CD8-positive, alpha-beta T cell (primary cell): ENCODE measurements at places on chromosomes 6 and 20.

DNA sequence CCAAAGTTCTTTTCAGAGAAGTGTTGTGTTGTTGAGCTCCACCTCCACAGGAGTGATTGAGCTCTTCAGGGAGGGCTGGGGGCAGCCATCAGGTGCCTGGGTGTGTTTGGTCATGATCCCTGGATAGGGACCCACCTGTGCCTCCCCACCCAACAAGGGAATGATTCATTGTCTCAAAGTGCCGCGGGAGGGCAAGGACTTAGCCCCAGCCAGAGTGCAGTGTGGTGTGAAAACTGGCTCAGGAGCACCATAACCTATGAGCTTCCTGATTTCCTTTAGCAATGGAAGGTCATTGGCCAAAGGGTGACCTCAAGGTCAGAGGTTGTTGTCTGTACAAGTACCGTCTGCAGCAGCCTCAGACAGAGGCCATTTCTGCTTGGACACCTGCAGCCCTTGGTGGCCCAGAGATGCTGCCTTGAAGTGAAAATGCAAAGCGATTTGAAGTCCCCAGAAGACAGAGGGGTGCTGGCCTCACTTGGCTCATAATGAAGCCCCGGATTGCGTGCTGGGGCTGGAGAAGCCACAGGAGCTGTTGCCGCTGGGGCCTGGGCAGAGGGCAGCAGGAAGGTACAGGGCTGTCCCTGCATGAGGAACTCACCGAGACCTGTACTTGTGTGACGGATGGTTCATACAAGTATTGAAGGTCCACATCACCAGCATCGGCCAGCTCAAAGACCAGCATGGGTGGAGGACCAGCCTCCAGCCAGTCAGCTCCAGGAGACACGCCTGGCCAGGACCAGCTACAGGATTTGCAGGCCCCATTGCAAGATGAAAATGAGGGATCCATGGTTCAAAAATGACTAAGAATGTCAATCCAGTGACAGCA lies 100.6 kb upstream of the DUSP22 start:
- DNase-seq: no peak

DNA sequence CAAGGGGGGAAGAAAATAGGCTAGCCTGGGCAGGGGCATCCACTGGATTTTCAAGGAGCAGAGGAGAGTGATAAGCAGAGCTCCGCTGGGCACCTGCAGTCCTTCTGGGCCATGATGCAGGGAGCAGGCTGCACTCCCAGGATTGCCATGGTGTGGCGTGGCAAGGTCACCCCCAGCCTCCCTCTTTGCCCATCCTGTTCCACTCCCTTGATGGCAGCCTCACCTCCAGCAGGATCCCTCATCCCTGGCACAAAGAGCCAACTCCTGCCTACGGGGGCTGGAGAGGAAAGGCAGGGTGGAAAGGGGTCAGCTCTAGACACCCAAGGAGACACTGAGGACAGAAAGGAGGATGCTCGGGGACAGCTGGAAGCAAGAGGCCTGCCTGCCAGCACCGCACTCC lies 22.4 kb upstream of the MYMX start:
- DNase-seq: no peak

DNA sequence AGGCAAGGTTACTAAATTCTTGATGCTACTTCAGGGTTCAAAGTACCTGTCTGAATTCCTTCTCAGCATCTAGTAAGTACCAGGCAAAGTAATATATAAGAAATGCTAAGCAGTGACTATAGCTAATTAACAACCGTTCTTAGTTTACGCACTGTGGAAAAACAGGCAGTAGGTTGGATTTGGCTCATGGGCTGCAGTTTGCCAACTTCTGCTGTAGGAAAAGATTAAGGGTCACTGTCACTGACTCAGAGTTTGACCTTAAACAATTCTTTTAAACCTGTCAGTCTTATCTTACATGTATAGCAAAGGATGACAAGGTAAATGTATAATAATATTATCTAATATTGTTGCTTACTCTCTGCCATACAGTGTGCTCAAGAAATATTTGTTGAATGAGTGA lies 42.3 kb downstream of the CTNNBL1 start:
- no peak for DNase-seq

GRCh38 chr6:134389658-134390057 lies 71.7 kb upstream of the SGK1 start:
- DNase-seq: no peak

GRCh38 chr6:141675957-141676356 lies 456.8 kb upstream of the GJE1 start:
- DNase-seq: no peak

DNA sequence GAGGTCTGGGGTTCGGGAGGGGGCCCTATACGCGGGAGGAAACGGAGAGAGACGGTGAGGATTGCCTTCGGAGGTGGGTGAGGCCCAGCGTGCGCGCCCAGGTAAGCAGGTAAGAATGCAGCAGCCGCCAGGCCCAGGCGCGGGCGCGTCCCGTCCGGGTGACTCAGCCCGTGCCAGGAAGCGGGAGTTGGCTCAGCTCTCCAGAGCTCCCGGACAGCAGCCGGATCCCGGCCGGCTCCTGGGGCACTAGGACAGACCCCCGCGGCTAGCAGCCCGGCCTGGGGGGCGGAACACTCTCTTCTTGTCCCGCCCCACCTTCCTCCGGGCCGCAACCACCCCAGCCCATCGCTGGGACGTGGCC lies 1.5 kb upstream of the MDFI start:
- no peak for DNase-seq

DNA sequence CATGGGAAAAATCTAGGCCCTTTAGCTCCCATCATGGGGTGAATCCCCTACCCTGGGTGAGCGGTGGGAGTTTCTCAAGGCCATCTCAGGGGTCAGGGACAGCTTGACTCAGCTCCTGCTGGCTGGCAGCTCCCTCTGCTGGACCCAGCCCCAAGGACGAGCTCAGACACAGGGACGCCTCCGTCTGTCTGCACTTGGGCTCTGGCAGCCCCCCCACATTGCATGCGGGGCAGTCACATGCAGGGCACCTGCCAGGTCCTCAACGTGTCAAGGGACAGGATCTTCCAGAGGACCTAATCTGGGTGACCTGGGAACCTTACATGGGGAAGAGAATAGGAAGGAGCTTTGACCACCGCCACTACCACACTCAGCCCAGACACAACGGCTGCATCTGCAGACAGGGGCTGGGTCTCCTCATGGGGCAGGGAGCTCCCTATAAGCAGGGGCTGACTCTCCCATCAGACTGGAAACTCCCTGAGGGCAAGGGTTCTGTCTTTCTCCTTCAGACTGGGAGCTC lies 173.4 kb downstream of the MRPL14 start:
- no peak for DNase-seq

GRCh38 chr6:161135695-161136591 lies 137.9 kb downstream of the AGPAT4 start:
- no peak for DNase-seq

GRCh38 chr20:43711098-43711654 lies 15.6 kb downstream of the GTSF1L start:
- DNase-seq: no peak

GRCh38 chr6:88519301-88520016 lies 353.3 kb upstream of the CNR1 start:
- no peak for DNase-seq

- no peak for DNase-seq
These were observed 27.3 kb downstream of the DTD1 start for GRCh38 chr20:18615020-18615650.

GRCh38 chr20:62922451-62922921 lies 3.8 kb downstream of the DIDO1 start:
- peak; percentile 66 for DNase-seq

- no peak for DNase-seq
These were observed 37.7 kb upstream of the SLC4A11 start for GRCh38 chr20:3276680-3277015.

- no peak for DNase-seq
These were observed 121.7 kb downstream of the NKAIN2 start for GRCh38 chr6:123925350-123925749.

GRCh38 chr20:36745234-36745926 lies 510 bp downstream of the NDRG3 start:
- no peak for DNase-seq

- DNase-seq: no peak
These were observed 48.1 kb downstream of the PSMG4 start for GRCh38 chr6:3306848-3307247.

- DNase-seq: no peak
These were observed 61.3 kb downstream of the ZDHHC14 start for GRCh38 chr6:157442291-157442690.

GRCh38 chr6:34657307-34657978 lies 39.1 kb downstream of the ILRUN start:
- DNase-seq: no peak

- no peak for DNase-seq
These were observed 25.8 kb upstream of the NRSN1 start for GRCh38 chr6:24100024-24100769.

DNA sequence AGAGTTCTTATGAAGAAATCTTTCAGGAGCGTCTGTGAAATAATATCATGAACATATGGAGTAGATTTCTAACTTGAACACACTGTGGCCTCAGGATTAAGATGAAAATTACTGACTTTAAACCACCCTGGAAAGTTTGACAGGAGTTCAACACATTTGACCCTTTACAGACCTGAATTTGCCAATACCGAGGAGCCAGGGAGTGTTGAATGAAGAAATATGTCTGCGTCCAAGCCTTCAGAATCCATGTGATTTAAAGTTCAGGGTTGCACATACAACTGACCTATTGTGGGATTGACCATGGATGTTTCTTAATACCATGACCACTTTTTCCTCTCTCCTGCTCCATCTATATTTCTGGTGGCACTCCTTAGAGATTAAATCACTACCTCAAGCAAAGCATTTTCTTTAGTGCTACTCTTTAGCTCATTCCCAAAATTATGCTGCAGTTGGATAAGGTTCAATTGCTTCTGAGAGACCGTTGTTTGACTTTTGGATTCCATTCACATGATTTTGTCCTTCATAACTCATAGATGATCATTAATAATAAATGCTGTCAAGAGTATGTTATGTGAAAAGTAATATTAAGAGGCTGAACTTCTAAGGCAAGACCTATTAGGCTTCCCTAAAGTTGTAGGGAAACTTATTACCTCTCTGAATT lies 57.4 kb downstream of the PRL start:
- no peak for DNase-seq

GRCh38 chr20:1203630-1204029 lies 376 bp downstream of the C20orf202 start:
- DNase-seq: no peak
